CD8-positive, alpha-beta memory T cell (primary cell): ENCODE measurements at places on chromosomes 5 and 9. TPM values are rescaled to one million over a fixed set of nuclear protein-coding genes. Genes with fewer than 3 reads are reported as not detected.

DNA sequence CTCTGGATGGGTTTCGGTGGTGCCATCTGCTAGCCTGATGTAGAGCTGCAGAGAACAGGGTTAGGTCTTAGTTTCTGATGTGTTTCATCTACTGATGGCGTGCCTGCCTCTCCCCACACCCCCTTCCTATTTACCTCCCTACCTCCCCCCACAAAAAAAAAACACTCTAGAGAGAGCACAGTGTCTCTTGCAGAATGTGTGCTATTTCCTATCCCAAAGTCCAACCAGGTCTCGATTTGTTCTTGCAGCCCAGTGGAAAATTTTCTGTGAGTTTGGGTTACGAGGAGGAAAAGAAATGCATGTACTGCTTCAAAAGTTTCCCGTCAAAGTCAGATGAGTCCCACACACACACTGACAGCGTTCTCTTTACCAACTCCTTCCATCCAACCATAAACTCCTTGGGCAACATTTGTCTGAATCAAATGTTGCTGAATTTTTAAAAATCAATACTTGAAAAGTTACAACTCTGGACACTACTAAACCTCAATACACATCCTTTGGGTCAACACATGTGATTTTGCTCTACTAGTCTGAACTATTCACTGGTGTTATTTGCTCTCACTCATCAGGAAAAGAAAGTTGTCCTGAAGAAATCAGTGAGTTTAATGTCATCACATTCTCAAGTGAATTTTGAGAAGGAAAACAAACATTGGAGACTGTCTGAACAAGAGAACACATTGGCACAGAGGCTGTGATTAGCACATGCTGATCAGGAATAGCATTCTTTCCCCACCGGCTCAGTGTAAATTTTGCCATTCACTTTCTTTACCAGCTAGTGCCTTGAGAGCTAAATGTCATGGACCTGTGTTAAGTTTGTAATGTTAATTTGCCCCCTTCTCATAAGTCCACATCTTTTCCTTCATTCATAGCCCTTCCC is 84.1 kb downstream of the MAMDC2 start:
- no peak for DNase-seq

GRCh38 chr9:32704343-32704742 is 68.9 kb upstream of the TAF1L start:
- no peak for DNase-seq

- DNase-seq: no peak
Measured at GRCh38 chr9:136624184-136624951, 38.3 kb upstream of the EGFL7 start.

GRCh38 chr9:93325307-93326035 is 126.0 kb upstream of the FAM120A start:
- no peak for DNase-seq

GRCh38 chr5:96537386-96537785 is 104.3 kb upstream of the PCSK1 start:
- DNase-seq: peak; percentile 73

The BDP1 gene
- total RNA-seq: 35.0 TPM
